GM23338 (cell line): ENCODE measurements at places on chromosomes 5 and 9. TPM values are rescaled to one million over a fixed set of nuclear protein-coding genes. Genes with fewer than 3 reads are reported as not detected.

DNA sequence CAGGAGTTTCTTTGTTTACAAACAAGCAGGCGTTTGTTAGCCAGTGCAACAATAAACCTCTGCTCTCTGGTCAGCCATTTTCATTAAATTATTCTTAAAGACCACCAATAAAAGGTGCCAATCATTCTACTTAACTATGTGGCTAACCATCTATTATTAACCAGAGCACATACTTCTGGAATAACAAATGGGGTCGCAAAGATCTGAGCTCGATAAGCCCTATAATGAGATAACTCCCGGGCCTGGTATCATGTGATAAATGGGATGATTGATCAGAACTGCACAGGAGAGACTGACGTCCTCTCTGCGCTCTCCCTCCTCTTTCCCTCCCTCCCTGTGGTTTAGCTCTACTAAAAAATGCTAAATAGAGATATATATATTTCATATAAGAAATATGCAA is 488.2 kb downstream of the NTRK2 start:
- no peak for DNase-seq

- DNase-seq: no peak
Observed at GRCh38 chr9:28444637-28445036, 871.4 kb upstream of the C9orf72 start.

GRCh38 chr5:99005506-99005905 is 76.7 kb upstream of the CHD1 start:
- DNase-seq: no peak

DNA sequence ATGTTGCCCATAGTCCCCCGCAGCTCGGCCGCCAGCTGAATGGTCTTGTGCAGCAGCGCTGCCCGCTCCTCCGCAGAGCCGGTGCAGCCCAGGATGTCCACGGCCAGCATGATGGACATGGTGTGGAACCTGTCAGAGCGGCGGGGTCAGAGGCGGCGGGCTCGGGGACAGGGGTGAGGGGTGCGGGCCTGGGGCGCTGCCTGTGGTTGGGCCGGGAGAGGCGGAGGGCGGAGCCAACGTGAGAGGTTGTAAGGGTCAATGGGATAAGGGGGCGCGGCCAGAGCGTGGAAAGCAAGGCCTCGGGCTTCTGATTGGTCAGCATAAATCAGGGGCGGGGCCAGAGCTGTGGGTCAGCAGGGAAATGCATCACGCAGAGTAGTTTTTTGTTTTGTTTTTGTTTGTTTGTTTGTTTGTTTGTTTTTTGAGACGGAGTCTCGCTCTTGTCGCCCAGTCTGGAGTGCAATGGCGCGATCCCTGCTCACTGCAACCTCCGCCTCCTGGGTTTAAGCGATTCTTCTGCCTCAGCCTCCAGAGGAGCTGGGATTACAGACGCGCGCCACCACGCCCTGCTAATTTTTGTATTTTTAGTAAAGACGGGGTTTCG is 6.8 kb upstream of the TOR2A start:
- DNase-seq: peak; percentile 99

GRCh38 chr5:167514461-167514860 is 777.0 kb upstream of the WWC1 start:
- no peak for DNase-seq

- peak; percentile 69 for DNase-seq
Observed at GRCh38 chr9:91978740-91979414, 28.8 kb upstream of the ROR2 start.

- DNase-seq: peak; percentile 44
Observed at GRCh38 chr5:149452665-149453617, 73.8 kb upstream of the IL17B start.

DNA sequence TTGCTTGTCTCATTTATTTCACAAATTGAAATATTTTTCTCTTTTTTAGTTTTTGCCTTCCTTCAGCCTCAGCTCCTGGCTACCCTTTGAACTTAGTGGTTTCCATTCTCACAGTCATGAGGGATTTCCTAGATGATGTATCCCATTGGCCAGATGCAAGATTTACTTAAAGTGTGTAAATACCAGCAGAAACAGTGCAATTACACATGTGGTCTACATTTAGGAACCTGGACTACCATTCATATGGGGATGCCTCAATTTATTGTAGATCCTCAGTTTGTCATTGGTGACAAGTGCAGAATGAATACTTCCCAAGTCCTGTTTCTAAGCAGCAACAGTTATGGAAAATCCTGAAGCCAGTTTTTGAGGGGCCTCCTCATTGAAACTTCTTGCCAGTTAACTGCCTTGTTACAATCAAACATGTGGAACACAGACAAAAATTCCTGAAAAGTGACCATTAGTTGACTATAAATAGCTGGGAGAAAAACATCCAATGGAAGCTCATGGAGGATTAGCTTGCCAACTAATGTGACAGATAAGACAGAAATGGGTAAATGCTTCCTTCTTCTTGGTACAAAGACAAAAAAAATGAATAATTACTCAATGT is 113.6 kb upstream of the FER start:
- no peak for DNase-seq

DNA sequence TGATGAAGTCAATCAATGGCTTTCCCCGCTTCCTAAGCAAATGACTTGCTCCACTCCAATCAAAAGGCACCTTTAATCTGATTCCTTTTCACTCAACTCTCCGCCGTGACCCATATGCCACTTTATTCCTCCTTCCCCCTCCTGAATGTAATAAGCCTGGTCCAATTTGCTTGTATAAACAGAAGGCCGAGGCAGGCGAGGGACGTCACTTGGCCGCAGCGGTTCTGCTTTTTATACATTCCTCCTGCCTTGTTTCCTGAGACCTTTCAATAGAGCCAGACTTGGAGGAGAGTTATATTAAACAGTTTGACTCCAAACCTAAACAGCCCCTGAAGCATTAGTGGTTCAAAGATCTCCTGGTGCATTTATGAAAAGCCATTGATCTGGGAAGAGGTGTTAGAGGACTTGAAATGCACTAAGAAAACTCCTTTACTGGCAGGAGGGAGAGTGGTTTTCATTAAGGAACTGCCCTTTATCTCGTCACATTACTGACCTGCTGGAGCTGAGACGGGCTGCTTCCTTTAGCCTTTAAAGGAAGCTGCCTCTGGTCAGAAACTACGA is 273.4 kb downstream of the SLIT3 start:
- DNase-seq: no peak

GRCh38 chr9:15541872-15542271 is 11.0 kb upstream of the CCDC171 start:
- no peak for DNase-seq

GRCh38 chr9:38391278-38392118 is 1.0 kb upstream of the ALDH1B1 start:
- DNase-seq: no peak

- DNase-seq: no peak
Observed at GRCh38 chr5:1746371-1747078, 53.1 kb downstream of the MRPL36 start.

GRCh38 chr9:91789941-91790340 is 160.1 kb downstream of the ROR2 start:
- DNase-seq: no peak

DNA sequence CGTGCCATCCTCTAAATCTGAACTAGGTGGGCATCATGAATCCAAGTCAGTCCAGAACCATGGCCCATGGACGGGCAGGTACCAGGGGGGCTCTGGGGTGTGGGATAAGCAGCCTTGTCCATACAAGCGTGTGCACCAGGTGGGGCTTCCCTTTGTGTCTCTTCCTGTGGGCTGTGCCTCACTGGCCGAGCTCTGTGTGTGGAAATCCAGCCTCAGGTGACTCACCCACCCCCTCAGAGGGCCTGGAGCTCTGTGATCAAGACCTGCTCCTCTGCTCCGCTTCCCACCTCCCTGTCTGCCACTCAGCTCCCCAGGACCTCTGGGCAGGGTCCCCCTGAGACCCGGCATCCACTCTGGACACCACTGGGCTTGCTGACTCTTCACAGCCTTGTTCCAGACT is 33.0 kb downstream of the GADD45G start:
- DNase-seq: no peak

GRCh38 chr5:76404223-76405211 is 1.4 kb downstream of the IQGAP2 start:
- no peak for DNase-seq

DNA sequence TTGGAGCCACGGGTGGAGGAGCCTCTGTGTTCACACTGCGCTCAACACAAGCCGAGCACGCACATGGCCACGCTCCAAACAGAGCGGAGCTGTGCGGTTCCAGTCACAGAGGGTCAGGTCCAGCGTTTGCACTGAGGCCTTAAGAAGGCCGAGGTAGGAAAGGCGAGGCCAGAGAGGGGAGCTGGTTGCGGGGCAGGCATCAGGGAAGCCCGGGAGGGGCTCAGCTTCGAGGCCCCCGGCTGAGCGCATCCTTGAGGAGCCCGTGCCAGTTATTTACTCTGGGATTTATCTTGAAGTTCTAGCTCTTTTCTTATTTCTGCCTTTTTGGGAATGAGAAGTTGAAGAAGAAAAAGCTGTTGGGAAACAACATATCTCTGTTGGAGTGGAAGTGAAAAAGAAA is 140.8 kb downstream of the IRX1 start:
- DNase-seq: no peak

- DNase-seq: no peak
Observed at GRCh38 chr9:13386935-13387733, 107.6 kb upstream of the MPDZ start.

- no peak for DNase-seq
Observed at GRCh38 chr9:89137542-89138462, 40.8 kb downstream of the SHC3 start.

Gene CCDC112
- total RNA-seq: 12.2 and 18.1 TPM in 2 replicates

Gene PDGFRB
- total RNA-seq: 7.1 and 11.3 TPM in 2 replicates

Gene PPIC
- 13.9 and 21.3 TPM in 2 replicates for total RNA-seq

Gene PDLIM7
- 73.0 and 94.7 TPM in 2 replicates for total RNA-seq

Gene CDC42SE2
- total RNA-seq: 35.5 and 36.2 TPM in 2 replicates

Gene TMEM171
- 1.7 and 2.9 TPM in 2 replicates for total RNA-seq

Gene FIBCD1
- total RNA-seq: 4.4 and 15.5 TPM in 2 replicates

Gene DCAF12
- total RNA-seq: 20.7 and 27.5 TPM in 2 replicates

Gene SHOC1
- total RNA-seq: not detected in 2 replicates

Gene PIP5K1B
- total RNA-seq: 2.8 and 3.2 TPM in 2 replicates

Gene VLDLR
- total RNA-seq: 46.3 and 49.8 TPM in 2 replicates

Gene NUTM2G
- total RNA-seq: 0.54 and 1.6 TPM in 2 replicates

Gene PRRC1
- 64.7 and 65.8 TPM in 2 replicates for total RNA-seq

Gene ACTBL2
- not detected in 2 replicates for total RNA-seq

Gene GABBR2
- total RNA-seq: 0.50 and 1.3 TPM in 2 replicates

Gene TAF11L10
- total RNA-seq: not detected in 2 replicates

Gene IL4
- not detected in 2 replicates for total RNA-seq

Gene ARHGEF39
- total RNA-seq: 16.8 and 25.7 TPM in 2 replicates
